Activated T-cell treated with anti-CD3 and anti-CD28 coated beads for 4 hours (primary cell): ENCODE measurements at places on chromosomes 7 and 10.

DNA sequence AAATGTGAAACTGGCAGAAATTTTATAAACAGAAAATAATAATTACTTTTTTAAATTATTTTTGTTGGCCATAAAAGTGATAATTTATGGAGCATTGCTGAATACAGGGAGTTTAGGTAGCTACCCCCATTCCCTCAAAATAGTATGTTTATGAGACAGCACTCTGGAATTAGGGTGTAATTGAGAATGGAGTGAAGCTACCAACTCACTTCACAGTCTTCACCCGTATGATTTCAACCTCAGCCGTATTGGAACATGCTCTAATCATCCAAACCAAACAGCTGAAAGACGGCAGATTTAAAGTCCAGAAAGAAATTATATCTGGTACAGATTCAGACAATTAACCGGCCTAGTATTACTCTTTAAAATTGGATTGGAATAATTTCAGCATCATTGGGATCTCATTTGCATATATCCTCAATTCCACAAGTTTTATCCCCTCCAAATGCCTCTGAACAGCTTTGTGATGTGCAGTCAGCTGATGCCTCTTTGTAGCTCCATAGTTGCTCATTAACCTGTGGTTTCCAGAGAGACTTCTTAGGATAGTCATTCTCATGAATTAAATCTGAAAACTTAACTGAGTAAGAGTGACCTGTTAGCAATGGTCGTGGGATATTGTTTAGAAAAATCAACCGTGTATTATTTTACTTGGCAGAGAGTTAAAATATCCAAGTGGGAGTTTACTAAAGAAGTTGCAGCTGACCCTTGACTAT is 59.1 kb upstream of the GJD4 start:
- DNase-seq: no peak

DNA sequence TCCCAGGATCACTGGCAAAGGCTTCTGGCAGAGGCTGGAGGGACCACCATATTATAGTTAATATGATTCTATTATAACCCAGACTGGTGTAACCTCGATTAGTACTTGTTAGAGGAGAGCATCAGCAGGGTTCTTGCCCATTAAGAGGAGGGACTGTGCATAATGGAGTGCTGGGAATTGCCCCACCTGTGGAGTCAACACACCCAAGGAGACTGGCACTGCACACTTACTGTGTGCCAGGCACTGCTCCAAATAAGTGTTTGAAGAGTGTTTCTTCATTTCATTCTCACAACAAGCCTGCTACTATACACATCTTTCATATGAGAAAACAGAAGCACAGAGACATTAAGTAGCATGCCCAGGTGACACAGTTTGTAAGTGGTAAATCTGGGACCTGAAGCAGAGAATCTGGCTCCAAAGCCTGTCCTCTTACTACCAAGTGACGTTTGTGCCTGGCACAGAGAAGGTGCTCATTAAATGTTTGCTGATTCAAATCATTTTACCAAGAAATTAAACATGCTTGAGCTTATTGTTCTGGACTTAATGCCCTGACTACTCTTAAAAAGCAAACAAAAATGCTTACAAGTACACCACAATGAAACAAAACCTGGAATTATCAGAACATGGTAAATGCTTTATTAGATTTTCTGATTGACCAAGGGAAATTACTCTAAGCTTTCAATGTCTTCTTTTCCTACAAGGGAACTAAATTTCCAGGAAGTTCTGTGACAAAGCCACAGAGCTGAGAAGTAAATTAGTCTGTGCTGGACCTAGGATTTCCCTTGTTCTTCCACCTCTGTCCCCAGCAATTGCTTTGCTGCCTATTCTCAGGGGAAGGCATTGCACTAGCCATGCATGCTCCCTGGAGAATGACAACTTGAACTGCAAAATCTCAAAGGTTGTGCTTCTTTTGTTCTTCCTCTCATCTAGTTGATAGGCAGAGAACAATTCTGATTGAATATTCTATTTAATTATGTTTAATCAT is 809 bp downstream of the SLC13A1 start:
- no peak for DNase-seq

DNA sequence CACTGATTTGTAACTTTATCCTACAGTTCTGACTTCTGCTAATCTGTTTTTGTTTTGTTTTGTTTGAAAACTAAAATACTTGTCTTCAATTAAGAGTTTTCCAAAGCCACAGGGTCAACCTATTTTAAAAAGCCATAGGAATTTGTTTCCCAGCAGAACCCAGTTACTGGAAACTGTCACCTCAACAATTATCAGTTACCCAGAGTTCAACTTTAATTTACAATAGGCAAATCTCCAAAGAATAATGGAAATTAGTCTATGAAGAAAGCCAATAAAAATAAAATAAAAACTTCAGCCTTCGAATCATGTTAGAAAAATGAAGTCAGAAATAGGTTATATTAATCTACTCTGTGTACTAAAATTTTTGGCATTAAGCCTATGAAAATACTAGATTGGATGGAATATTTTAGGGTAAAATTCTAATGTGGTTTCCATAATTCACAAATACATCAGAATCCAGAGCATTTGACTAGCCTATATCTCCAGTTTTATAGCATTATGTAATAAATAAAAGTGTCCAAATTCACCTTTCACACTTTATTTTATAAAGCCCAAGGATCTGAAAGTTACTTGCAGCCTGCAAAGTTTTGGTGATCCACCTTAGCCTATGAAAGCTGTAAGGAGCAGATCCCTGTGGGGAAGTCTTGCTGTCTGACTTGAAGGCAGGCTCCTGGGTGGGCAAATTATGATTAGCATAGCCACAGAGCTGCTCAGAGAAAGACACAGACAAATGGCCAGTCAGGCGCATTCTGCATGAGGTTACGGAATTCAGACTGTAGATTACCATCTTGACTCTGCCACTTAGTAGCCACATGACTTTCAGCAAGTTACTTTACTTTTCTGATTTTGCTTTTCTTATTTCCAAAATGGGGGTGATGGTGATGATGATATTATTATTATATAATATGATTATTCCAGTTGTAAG is 250.0 kb upstream of the HGF start:
- DNase-seq: no peak

DNA sequence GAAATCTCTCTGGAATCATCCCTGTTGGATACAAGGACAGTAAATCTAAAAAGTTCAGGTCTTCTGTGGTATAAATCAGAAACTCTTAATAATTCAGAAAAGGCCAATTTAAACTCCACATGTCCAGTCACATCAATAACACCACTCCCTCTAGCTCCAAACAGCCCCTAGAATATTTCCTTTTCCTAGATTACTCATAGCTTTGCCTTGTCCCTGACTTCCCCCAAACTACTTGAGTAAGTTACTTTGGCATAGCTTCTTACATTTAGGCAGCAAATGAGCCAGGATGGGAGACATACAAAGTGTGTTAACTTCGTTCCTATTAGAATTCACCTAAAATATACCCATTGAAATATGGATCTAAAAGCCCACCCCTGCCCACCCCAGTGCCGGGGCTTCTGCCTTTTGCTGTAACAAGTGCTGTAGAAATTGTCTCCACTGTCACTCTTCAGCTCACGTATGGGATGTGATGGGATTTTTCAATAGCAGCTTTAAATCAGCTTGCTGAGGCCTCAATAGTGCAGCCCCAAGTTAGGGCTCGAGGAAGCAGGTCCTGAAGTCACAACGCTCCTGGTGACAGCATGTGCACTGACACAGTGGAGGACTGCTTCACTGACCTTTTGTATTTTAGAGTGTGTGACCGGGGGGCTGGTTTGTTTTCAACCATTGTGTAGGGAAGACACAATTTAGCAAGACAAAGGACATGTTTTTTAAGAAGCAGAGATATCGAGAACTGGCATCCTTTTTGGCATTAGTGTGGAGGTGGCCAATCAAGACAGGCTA is 218.2 kb upstream of the KMT2E start:
- DNase-seq: no peak

- DNase-seq: no peak
Observed at GRCh38 chr7:116952635-116953371, 498 bp upstream of the ST7 start.

GRCh38 chr7:80060218-80060806 is 74.3 kb upstream of the GNAI1 start:
- no peak for DNase-seq

DNA sequence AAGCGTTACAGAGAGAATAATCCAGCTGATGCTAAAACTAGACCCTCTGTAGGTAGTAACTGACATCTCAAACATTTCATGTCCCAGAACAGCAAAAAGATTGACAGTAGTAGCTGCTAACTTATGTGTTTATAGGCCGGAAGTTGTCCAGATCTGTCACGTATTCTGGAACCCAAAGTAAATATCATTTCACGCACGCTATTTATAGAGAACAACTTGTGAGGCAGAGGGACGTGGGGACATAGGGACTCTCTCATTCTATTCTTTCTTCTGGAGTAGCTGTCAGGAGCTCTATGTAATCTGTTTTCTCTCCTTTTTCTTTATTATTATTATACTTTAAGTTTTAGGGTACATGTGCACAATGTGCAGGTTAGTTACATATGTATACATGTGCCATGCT is 22.3 kb downstream of the AGK start:
- DNase-seq: no peak

DNA sequence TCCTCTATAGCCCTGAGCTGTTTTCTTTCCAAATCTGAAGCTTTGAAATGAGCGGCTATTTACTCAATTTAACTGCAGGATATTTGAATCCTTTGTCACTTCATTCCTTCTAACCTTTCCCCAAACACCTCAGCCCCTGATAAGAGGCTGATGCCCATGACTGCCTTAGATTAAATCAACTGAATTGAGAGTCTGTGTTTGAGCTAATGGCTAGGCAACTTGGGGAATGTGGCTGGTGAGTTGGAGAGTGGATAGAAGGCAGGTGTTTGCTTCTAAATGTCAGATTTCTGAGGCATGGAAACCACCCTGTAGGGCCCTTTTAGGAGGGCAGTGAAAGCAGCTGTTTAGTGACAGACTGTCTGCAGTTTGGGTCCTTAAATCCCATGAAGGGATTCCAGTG is 759.9 kb downstream of the LRMDA start:
- DNase-seq: no peak

- DNase-seq: no peak
Observed at GRCh38 chr7:121456785-121457359, 60.8 kb upstream of the FAM3C start.

GRCh38 chr7:45118889-45119331 is 7.4 kb upstream of the TBRG4 start:
- DNase-seq: no peak

- DNase-seq: no peak
Observed at GRCh38 chr10:35017608-35018007, 72.5 kb downstream of the CUL2 start.

DNA sequence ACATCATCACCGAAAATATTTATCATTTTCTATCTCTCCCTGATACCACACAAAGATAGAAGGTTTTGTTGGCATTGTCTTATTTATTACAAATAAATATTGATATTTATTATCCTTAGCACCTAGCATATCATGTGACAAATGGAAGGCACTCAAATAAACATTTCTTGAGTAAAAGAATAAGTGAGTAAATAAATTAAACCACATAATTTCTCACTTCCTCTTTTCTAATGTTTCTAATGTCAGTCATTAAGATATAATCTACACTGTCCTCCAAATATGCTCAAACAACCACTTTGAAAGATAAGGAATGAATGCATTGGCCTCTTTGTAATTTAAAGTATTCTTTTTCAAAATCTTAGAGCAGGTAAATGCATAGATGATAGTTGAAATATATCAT is 1027.8 kb upstream of the LRRTM3 start:
- no peak for DNase-seq

GRCh38 chr7:55285665-55286064 is 79.5 kb upstream of the LANCL2 start:
- DNase-seq: no peak

- DNase-seq: no peak
Observed at GRCh38 chr10:129771024-129771423, 193.1 kb downstream of the EBF3 start.

DNA sequence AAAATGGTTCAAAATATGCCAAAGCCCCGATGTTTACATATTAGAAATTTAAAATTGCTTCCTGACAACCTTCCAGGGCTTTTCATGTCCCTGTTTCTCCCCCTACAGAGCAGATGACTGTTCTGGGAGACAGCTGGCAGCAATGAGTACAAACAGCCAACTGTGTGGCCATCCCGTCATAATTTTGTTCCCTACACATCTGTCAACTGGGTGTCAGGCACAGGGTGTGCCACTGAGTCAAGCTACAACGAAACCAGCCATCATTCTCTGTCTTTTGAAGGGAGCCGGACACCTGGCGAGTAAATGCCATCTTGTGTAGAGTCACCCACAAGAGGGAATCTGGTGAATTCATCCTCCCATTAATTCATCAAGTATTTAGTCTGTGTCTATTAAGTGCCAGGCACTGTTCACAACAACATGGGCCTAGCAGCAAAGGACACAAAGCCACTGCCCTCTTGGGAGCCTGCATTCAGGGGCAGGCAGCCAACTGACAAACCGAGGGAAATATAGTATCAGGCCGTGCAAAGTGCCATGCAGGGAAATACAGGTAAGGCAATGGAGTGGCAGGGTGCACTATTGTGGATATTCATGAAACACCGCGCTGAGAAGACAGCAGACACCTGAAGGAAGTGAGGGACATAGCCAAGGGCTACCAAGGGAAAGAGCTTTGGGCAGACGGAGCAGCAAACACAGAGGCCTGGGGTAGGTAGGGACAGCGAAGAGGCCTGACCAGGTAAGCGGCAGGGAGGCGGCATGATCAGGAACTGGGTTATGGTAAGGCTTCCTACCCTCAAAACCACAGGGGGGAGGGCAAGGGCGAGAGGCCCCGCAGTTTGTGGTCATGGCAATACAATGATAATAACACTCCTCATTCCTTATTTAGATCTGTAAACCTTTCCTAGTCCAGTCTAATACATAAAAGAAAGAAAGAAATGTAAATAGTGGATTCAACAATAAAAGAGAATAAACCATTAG is 213.6 kb downstream of the FAM107B start:
- no peak for DNase-seq

DNA sequence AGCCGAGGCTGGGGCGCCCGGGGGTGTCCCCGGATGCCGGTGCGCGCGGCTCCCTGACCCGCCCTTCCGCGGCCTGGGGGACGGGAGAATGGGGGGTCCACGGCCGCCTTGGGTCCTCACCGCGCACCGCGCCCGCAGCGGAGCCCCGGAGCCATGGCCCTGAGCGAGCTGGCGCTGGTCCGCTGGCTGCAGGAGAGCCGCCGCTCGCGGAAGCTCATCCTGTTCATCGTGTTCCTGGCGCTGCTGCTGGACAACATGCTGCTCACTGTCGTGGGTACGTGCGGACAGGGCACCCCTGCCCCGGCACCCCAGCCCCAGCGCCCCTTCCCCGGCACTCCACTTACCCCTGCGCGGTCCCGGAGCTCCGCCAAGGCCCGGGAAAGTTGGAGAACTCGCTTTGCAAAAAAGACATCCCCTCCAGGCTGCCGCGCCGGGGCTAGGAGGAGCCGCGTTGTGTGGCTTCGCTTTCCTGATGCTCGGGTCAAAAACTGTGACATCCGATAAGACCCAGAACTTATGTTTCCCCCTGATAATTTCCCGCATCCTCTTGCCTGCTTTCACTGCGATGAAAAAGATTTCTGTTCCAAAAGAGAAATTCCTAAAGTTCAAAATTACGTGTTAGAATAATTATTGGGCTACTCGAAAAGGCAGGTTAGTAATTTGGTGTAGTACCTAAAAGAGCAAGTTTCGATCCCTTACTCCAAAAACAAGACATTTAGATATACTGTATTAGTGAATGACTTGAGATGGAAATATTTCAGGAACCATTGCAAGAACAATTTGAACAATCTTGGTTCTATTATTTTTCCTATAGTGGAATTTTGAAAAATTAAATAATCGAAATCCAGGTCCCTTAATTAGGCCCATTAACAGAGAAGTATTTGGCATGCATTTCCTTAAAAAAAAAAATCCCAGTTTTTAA is 888 bp downstream of the SLC18A2 start:
- DNase-seq: no peak

GRCh38 chr7:135283959-135284638 is 50.5 kb downstream of the STRA8 start:
- DNase-seq: no peak

GRCh38 chr10:96448021-96448457 is 65.7 kb downstream of the TLL2 start:
- no peak for DNase-seq
